Activated CD4-positive, alpha-beta T cell treated with anti-CD3 and anti-CD28 coated beads, Interleukin-2, amount 10 ng/mL, durations not matched to agents 7 days and 5 days (primary cell): ENCODE measurements at places on chromosomes 7 and 10. TPM values are rescaled to one million over a fixed set of nuclear protein-coding genes. Genes with fewer than 3 reads are reported as not detected.

GRCh38 chr10:114259824-114260223, 20.8 kb downstream of the VWA2 start:
- no peak for DNase-seq

DNA sequence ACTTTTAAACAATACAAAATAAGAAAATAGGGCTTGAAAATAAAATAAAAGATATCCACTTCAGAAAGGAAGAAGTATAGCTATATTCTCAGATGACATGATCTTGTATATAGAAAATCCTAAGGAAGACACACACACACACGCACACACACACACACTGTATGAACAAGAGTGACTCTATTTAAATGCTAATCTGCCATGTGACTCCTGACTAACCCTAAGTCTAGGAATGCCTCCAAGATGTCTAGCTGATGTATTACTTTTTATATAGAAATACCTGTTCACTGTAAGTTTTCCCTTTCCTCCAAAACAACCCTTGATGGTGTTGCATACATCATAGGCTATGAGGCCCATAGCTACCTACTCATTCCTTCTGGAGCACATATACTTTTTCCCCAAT, 173.1 kb upstream of the LRRTM3 start:
- no peak for DNase-seq

- no peak for DNase-seq
These were observed at the start of gene ZNF716 for GRCh38 chr7:57449904-57450303. Gene ZNF716, plus strand, starts transcription at chr7:57450177. Its CDS starts 112 bp downstream, at chr7:57450289.

DNA sequence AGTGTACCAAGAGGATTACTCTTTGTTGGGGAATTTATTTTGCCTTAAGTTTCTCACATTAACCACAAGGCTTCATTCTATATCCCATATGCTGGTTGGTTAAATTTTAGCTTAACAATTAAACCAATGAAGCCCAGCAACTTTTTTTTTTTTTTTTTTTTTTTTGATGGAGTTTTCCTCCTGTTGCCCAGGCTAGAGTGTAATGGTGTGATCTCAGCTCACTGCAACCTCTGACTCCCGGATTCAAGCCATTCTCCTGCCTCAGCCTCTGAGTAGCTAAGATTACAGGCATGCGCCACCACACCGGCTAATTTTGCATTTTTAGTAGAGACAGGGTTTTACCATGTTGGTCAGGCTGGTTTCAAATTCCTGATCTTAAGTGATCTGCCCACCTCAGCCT, 75.0 kb upstream of the MKX start:
- DNase-seq, result no peak

DNA sequence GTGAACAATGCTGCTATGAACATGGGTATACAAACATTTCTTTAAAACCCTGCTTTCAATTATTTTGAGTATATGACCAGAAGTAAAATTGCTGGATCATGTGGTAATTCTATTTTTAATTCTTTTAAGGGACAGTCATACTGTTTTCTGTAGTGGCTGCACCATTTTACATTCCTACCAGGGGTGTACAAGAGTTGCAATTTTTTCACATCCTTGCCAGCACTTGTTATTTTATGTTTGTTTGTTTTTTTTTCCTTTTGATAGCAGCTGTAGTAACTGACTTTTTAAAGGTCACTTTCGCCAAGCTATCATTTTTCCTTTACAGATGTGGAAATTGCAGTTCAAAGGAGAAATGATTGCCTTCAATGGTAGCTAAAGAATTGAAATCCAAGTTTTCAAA, 99.5 kb downstream of the GPR85 start:
- no peak for DNase-seq

DNA sequence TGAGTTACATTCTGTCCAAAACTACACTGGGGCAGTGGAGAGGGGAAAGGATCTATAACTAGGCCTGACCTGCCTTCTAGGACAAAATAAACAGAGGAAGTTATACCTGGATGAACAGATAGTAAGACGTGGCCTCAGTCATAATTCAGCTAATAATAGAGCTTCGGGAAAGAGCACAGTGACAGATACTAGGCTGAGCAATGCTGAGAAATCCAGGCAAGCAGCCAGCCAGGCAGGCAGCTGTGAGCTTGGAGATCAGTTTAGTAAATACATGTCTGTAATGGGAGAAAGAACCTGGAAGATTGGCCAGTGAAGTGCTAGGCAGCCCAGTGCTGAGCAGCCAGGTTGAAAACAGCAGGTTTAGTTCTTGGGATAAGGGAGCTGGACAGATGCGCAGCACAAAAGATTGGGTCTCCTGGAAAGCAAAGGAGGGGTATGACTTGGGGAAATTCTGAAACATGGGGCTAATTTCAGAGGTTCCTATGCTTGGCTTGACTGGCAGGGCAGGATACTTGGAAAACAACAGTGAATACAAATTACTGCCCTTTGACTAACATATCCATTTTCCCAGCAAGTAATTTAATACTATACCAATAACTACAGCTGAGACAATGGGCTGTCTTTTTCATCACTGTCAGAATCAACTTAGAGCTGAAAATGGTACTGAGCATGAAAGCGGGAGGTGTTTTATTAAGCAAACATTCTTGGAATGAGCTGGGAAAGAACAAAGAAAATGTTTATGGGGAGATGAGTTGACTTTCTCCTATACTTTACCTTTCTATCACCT, 140.8 kb downstream of the DGKB start:
- DNase-seq, result no peak

The CDNF gene
- 0.67 TPM for total RNA-seq

The LLCFC1 gene
- total RNA-seq, result not detected

DNA sequence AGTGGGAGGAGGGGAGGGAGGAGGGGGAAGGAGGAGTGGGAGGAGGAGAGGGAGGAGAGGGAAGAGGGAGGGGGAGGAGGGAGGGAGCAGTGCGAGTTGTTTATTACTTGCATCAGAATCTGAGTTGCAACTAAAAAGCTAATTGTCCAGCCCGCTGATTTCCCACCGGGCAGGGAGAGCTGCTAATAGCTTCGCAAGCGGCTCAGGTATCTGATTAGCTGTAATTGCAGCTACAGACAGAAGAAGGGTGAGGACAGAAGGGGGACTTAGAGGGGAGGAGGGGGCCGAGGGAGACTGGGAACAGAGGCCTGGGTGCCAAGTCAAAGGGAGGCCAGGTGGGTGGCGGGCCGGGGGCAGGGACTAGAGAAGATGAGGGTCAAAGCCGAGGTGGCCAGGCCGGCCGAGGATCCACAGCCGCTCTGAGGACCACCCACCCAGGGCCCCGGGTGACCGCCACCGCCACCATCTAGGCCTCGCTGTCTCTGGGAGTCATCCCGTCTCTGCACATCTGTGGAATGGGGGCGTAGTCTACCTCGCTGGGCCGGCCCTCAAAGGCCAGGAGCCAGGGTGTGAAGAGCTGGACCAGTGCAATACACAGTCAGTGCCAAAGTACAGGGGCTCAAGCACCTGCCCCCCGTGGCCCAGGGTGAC, 54.2 kb downstream of the MICALL2 start:
- no peak for DNase-seq

GRCh38 chr10:74079936-74080590, 70.6 kb downstream of the AP3M1 start:
- DNase-seq, result no peak

DNA sequence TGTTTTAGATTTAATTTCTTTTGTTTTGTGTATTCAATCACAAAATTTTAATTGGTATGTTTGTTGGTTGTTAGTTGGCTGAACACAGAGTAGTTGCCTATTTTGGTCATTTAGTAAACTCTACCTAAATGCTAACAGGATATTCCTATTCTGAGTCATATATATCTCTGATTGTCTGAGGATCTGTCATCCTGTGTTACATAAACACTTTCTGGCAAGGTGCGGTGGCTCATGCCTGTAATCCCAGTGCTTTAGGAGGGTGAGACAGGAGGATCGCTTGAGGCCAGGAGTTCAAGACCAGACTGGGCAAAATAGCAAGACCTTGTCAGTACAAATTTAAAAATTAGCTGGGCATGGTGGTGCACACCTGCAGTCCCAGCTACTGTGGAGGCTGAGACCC, 178.6 kb downstream of the PLCE1 start:
- DNase-seq, result no peak

DNA sequence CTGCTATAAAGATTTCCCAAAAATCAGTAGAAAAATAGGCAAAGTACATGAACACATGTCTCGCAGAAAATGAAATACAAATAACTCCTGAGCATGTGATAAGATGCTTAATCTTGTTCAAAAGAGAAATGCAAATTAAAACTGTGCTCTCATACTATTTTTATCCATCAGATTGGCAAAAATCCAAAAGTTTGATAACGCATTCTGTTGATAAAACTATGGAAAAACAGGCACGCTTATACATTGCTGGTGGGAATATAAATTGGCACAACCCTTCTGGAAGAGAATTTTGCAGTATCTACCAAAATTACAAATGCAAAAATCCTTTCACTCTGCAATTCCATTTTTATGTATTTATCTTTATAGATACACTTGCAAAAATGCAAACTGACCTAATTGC, 315.0 kb downstream of the GRID1 start:
- DNase-seq, result no peak

The CLDN12 gene
- total RNA-seq, result 2.4 TPM

DNA sequence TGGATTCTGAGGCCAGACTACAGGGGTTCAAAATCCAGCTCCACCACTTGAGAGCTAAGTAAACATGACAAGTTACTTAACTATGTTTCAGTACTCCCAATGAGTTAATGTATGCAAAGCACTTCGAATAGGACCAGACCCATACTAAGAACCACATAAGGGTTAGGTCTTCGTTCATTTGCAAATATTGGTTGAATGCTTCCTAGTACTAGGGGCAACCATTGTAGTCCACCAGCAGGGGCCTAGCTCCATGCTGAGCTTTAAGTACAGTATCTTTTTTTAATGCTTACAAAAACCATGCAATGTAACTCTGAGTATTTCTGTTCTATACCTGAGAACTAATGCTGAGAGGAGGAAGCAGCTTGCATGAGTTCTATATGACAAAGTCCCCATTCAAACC, 80.4 kb upstream of the PDE1C start:
- DNase-seq, result no peak

- peak; percentile 8 for DNase-seq
These were observed 828 bp upstream of the MALSU1 start for GRCh38 chr7:23298141-23298881.

GRCh38 chr7:6385909-6386560, 61.7 kb downstream of the DAGLB start:
- no peak for DNase-seq

DNA sequence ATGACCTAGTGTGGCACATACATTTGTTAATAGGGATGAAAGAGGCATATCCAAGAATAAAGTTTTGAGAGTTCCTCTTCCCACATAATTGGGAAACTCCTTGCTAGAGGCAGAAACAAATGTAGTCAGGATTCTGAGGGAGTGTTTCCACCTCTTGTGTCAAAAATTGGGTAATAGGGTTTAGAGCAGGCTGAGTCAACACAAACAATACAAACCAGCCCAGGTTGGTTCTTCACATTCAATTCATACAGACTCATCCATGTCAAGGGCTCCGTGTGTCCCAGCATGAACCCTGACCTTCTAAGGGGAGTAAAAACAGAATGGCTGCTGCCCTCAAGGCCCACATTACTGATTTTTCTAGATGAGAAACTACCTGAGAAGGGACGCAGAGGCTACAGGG, 75.3 kb downstream of the GLI3 start:
- DNase-seq, result no peak

DNA sequence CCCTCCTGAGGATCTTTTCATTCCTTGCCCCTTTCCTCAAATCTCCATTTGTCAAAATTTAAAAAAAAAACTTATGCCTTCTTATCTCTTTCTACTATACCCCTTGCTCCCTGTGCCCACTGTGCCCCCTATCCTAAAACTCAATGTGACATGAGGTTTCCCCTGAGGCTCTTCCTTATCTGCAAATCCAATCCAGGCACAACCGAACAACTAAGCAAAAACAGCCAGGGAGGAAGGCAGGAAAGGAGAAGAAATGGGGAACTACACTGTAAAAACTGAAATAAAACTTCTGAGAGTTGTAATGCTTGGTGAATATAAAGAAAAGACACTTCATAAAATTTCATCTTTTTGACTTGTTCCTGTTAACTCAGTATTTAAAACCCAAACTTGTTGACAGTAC, 54.2 kb downstream of the CRPPA start:
- DNase-seq, result no peak

The WDR86 gene
- total RNA-seq, result 0.29 TPM

DNA sequence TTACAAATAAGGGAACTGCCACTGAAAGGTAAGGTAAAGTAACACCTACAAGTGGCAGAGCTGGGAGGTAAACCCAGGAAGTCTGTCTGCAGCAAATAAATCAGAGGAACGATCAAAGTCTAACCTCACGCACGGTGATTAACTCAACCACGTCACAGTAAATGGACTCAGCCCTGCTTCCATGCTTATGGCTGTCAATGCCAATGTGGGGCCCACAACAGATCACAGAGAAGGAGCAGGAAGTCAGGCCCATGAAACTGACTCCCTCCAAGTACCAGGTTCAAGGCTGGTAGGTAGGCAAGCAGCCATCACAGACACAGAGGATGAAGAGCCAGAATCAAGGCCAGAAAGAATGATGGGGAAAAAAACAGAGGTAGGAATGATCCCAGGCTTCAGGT, 38.0 kb upstream of the ACSL5 start:
- no peak for DNase-seq

The LIPJ gene
- not detected for total RNA-seq

DNA sequence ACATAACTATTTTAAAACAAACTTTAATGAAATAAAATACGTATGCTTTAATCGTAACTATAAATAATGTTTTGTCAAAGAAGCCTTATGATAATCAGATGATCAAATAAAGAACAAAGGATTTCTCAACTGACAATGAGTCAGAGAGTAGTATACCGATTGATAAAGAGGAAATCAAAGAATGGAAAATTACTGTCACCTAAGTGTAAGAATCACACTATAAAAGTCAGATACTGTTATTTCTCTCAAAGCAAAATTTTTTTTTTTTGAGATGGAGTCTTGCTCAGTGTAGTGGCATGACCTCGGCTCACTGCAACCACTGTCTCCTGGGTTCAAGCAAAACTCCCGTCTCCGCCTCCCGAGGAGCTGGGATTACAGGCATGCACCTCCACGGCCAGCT, 18.8 kb downstream of the DNAJC2 start:
- DNase-seq, result no peak

GRCh38 chr7:71429083-71429482, 297.1 kb downstream of the GALNT17 start:
- no peak for DNase-seq

The COL28A1 gene
- not detected for total RNA-seq
